ENCODE measurements at places on chromosomes 6 and 20.

- peak; percentile 20 for DNase-seq
Measured at GRCh38 chr20:44211177-44212039, 837 bp upstream of the OSER1 start.

- DNase-seq: no peak
Measured at GRCh38 chr6:20444786-20445271, 43.1 kb downstream of the E2F3 start.

DNA sequence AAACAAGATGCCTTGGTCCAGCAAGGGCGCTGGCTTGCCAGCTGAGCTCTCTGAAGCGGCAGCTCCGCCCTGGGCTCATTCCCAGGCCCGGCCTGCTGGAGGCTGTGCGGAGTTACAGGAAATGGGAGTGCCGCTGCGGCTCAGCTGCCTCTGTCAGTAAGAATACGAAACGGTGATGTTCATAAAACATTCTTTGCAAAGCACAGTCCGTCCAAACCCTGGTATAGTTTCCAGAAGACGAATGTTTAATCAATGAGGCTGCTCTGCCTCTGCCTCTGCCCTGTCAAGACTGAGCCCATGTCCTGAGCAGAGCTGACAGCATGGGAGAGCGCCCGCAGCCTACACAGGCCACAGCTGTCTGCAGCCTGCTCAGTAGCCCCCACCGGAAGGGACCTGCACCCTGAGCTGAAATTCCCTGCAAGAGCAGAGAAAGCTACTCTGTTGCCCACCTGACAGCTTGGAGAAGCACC is 153.3 kb upstream of the SNX9 start:
- no peak for DNase-seq

DNA sequence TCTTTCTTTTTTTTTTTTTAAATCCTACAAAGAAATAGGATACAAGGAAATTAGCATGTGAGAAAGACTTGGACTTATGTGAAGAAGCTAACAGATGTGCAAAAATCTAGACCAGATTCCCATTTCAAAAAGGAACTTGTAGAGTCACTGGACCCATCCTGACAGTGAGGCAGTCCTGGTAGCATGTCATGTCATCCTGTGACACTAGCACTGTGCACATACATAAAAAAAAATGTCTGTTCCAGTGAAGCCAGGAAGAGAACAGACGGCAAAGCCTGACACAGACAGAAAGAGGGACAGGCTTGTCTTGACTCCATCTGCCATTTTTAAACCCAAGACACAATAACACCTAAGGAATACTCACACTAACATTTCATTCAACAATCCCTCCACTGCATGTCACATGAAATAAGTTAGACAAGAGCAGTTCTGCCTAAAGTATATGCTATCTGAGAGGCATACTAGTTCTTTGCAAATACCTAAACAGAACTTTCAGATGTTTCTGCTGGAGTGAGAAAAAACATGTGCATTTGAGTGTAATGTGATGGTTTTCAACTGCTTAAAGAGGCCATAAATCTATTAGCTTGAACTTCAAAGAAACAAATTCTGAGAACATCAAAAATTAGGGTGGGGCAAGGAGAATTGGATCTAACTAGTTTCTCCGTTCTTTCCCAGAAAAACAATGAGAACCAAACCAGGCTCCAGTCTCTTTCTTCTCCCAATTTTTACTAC is 159.6 kb downstream of the BACH2 start:
- no peak for DNase-seq

DNA sequence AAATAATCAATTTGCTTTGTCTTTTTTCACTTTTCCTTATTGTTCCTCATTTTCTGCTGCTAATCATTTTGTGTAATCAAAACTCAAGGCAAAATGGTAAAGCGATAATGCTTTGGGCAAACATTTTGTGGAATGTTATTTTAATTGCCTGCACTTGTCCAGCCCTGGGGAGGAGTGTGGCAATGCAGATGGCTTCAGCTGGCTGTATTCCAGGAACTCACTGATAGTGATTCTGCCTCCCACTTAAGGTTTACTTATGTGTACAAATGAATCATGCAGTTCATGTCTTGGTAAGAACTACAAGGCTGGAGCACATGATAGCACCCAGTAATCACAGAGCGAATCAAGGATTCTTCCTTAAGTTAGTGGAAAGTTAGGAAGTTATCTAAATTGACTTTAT is 107.8 kb downstream of the COL19A1 start:
- no peak for DNase-seq

GRCh38 chr6:7726416-7727085 is 652 bp downstream of the BMP6 start:
- DNase-seq: no peak

- no peak for DNase-seq
Measured at GRCh38 chr20:32966881-32967781, 37.1 kb downstream of the SUN5 start.

DNA sequence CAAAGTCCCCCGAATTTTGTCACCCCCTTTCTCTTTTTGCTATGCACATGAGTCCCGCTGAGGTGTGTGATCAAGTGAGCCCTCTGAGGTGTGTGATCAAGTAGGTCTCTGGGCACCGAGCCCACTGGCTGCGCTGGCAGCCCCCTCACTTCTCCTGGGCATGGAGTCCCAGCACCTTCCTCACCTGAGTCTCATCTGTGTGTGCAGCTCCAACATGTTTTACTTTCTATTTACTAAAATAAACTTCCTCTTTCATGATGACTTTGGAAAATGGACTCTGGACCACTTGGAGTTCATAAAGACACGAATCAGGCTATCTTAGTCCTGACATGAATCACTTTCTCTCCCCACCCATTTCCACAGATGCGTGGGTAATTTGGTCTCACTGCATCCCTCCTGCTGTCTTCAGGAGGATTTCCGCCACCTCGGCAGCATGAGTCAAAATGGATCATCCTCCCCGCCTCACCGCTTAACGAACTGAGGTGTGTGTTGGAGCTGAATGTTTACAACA is 39.8 kb downstream of the PRDM1 start:
- no peak for DNase-seq

DNA sequence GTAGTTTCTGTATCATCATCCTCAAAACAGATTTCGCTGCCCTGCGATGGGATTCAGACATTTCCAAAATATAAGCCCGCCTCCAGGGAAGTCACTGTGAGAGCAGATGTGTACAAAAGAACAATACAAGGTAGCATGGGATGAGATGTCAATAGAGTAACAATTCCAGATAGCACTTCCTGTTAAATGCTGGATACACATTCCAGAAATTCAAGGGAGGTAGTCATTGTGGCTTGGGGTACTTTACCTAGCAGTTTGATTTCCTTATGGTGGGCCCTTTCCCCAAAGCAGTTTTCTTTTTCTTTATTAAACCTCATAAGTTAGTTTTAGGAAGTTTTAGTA is 2.5 kb downstream of the RNF217 start:
- DNase-seq: no peak

DNA sequence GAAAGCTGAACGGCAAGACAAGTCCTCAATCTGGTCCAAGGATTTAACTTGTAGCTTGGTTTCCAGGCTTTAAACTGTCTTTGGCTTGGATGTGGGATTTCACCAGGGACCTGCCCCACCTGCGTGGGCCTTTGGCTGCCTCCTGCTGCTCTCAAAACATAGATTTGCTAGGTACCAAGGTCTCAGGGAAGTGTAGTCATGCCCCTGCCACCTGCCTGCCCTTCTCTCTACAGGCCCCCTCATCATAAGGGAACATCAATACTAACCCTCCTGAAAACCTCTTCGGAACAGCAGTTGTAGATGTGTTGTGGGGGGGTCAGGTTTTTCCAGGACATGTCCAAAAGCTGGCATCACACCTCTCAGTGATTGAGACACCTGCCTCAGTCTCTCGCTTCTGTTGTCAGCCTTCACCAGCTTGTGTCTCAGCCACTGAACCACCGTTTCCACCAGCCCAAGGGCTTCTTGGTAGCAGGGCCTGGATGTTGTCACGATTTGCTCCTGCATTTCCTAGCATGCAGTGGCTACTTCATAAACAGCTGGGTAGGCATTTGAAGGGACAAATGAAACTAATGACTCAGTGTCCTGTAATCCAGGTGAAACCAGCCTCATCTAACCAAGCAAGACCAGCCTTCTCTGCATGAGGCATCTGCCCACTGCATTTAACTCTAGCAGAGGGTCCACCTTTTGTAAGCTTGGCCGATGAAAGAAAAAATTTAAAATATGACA is 141.6 kb upstream of the THBS2 start:
- DNase-seq: no peak

- peak; percentile 30 for DNase-seq
Measured at GRCh38 chr6:146287691-146288369, 255.8 kb upstream of the RAB32 start.

GRCh38 chr20:1324598-1325172 is 4.3 kb downstream of the SDCBP2 start:
- DNase-seq: no peak

DNA sequence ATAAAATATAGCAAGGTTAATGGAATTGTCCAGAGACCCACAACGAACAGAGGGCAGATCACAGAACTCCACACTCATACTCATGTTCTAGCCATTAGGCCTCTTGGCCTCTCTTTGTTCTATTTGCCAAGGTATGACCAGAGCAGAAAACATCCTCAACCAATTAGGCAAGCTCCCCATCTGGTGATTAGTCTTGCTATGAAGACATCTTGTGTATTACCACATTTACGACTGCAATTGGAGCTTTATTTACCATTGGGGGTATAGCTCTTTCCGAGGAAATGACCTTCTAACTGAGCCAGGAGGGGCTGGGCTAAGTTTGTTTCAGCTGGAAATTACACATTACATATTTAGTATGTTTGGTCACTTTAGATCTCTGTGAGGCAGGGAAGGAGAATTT is 593.9 kb downstream of the CD109 start:
- no peak for DNase-seq

DNA sequence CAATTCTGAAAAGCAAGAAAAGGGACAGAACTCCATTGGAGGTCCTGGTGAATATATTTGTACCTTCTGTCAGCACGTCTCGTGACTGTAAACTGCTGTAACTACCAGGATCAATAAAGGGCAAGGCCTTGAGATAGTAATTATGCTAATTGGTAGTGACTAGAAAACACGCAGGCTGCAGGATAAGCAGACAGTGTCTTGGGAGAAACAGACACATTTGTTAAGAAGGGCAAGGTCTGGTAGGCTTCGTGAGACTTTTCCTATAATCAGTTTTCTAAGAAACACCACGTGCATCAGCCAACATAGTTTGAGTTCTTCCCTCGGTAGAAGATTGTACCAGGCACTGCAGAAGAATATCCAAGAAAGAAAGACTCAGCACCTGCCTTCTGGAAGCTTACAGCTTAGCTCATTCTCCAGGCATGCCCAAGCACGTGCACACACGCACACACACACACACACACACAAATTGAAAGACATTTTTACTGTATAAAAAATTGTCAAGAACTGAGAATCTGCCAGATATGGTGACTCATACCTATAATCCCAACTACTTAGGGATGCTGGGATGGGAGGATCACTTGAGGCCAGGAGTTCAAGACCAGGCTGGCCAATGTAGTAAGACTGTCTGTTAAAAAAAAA is 167.0 kb upstream of the SASH1 start:
- DNase-seq: no peak

- peak; percentile 39 for DNase-seq
Measured at GRCh38 chr6:10520468-10520867, 683 bp upstream of the GCNT2 start.

GRCh38 chr6:138377844-138378243 is at the start of gene SMIM28:
Gene SMIM28, plus strand, starts transcription at chr6:138377905. Its CDS starts 168 bp downstream, at chr6:138378073.
- no peak for DNase-seq

DNA sequence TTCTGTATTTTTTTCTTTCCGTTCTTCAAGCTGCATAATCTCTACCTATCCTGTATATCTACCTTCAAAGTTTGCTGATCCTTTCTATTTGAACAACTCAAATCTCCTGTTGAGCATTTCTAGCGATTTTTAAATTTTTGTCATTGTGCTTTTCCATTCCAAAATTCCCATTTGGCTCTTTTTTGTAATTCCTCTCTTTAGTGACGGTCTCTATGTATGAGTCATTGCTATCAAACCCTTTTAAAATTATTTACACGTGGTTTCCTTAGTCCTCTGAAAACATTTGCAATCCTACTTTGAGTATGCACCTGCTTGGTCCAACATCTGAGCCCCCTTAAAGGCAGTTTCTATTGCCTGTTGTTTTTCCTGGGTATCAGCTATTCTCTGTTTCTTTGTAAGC is 100.5 kb upstream of the FOXC1 start:
- DNase-seq: no peak

DNA sequence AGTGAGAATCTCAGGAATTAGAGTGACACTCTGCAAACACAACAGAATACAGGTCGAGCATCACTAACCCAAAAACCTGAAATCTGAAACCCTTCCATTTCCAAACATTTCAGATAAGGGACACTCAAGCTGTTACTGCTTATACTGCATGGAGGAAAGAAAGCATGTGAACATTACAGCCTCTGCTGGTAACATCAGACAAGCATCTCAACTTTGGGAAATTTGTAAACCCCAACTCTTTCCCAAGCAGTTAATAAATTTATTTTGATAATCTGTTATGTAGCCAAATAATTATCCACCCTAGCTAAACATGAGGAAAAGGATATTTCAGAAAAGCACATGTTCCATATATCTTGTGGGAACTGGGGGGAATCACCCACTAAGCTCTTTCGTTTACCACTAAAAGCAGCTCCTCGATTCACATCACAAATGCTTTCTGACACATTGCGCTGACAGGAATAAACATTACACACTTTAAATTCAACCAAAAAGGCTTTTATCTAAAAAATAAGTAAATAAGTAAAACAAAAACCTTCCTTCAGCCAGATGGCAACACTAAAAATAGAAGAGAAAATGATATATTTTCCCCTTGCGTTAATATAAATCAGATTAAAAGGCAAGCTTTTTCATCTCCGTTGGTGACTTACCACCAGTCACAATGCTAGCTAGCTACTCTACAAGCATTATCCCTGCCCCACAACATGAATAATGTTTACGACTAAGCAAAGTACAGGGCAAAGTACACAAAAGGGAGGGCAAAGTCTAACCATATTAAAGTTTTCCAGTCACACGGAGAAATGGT is 120.8 kb downstream of the MAP7 start:
- DNase-seq: no peak

- DNase-seq: no peak
Measured at GRCh38 chr20:31869942-31870725, at the start of the genes DUSP15 and TTLL9. Gene DUSP15, minus strand, starts transcription at chr20:31870527. Its CDS starts 190 bp downstream, at chr20:31870337. Gene TTLL9, plus strand, starts transcription at chr20:31870634. Its CDS starts 493 bp downstream, at chr20:31871127.

DNA sequence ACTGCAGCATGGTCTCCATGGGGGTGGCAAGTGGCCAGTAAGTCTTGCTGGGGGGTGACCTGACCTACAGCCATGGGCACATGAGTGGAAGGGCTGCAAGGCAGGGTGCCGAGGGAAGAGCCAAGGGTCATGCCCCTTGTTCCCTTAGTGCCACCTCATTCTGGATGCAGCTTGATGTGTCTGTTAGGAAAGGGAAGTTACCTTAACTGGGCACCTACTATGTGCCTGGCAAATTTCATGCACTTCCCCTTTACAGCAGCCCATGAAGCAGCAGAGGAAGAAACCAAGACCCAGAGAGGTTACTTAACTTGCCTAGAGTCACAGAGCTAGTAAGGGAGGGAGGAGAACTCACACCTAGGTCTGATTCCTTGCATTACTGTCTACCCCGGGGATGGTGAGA is 174.0 kb downstream of the MRPL14 start:
- DNase-seq: no peak

GRCh38 chr20:1335961-1336698 is 7.2 kb upstream of the SDCBP2 start:
- no peak for DNase-seq

GRCh38 chr20:38275815-38276550 is 15.4 kb upstream of the KIAA1755 start:
- DNase-seq: peak; percentile 50

- peak; percentile 22 for DNase-seq
Measured at GRCh38 chr6:142871910-142872331, 73.1 kb downstream of the HIVEP2 start.

- DNase-seq: no peak
Measured at GRCh38 chr6:12481292-12481691, 191.1 kb downstream of the EDN1 start.

- no peak for DNase-seq
Measured at GRCh38 chr20:9626357-9626756, 112.0 kb downstream of the LAMP5 start.

Measured in GF-D8 (cell line).